ENCODE measurements at places on chromosomes 1 and 21.

DNA sequence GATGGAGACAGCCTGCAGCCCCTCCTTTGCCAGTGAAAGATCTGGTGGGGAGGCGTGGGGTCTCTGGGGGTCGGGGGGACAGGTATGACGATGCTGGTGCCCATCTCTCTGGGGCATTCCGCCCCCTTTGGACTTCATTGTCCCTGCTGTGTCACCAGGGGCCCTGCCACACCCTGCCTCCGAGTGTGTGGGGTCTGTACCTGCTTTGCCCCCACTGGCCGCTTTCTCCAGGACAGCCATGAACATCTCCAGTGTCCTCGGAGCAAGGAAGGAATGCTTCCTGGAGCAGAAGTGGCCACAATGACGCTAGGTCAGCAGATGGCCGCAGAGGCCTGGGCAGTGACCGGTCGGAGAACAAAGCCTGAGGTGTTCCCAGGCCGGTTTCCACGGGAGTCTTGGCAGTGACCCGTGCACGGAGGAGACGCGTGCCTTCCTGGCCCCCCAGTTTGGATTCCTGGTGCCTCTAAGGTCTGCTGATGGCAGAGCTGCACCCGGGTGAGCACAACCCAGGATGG, 18.6 kb upstream of the TRAPPC10 start:
- no peak for DNase-seq

- DNase-seq, result no peak
These were observed 25.5 kb upstream of the SEC16B start for GRCh38 chr1:177995369-177995768.

DNA sequence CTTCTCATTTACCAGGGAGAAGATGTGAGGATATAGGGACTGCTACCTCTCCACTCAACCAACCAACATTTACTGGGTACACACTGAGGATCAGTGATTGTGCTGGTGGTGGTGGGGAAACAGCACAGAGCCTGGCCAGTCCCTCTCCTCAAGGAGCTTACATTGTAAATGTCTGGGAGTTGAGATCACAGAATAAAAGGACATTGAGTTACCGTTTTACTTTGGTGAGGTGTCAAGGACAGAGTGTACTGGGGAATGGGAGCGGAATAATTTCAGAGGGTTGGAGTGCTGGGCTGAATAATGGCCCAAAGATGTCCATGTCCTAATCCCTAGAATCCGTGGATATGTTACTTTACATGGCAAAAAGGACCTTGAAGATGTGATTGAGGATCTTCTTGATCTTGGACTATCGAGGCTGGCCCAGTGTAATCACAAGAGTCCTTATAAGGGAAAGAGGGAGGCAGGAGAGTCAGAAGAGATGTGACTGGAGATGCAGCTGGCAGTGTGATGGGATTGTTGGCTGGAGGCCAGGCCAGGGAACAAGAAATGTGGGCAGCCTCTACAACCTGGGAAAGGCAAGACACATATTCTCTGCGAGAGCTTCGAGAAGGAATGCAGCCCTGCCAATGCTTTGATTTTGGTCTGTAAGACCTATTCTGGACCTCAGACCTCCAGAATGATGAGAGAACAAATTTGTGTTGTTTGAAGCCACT, 26.6 kb upstream of the RWDD3 start:
- DNase-seq, result no peak

GRCh38 chr1:115168026-115168425, 78.7 kb upstream of the TSPAN2 start:
- DNase-seq, result no peak

- no peak for DNase-seq
These were observed 88.2 kb downstream of the NFIA start for GRCh38 chr1:61170328-61171238.

- no peak for DNase-seq
These were observed 4.9 kb downstream of the PRKAB2 start for GRCh38 chr1:147167365-147167764.

DNA sequence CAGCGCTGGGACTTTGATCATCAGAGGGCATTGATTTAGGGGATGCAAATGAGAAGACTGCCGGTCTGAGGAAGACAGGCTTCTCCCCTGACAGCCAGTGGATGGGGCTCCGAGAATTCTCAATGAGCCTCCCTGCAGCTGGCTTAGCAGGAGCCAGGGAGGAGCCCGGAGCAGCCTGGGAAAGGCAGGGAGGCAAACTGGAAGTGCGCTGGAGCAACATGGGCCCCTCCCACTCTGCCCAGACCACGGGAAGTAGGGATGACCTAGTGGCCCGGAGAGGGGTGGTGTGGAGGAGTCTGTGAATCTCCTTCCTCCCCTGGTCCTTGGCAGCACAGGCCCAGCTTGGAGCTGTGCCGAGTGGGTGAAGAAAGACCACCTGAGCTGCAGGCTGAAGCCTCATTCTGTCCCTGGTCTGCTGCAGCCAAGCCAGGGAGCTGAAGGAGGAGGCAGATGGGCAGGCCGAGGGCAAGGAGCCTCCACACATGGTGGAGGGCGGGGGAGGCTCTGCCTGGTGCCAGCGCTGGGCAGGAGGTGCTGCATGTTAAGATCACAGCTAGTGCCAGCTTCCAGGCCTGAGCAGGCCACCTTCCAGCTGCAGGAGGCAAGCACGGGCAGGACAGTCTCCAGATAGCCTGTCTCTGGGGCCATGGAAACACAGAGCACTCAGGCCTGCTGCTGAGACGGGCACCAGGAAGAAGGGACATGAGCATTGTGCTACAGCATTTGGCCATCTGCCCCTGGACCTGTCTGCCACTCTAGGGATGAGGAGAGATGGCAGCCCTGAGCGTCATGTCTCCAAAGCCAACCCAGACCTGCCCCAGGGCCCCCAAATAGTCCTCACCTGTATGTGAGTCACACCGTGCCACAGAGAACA, 12.2 kb upstream of the CLSTN1 start:
- DNase-seq, result no peak

DNA sequence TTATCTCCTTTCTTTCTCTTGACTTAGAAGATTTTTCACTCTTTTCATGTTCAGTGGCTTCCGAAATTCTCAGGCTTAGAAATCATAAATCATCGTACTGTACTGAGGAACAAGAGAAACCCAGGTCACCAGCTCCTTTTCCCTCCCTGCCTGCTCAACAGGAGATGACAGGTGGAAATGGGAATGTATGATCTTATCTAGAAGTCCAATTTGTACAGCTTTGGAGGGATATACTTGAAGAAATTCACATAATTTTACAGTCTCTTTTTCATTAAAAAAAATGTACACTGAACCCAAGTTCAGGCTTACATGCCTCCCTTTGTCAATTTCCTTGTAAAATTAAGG, 11.7 kb downstream of the EVA1C start:
- no peak for DNase-seq

GRCh38 chr1:97245682-97246081, 524.1 kb downstream of the PTBP2 start:
- no peak for DNase-seq

- peak; percentile 57 for DNase-seq
These were observed 122.8 kb upstream of the RAB4A start for GRCh38 chr1:229148041-229148671.

DNA sequence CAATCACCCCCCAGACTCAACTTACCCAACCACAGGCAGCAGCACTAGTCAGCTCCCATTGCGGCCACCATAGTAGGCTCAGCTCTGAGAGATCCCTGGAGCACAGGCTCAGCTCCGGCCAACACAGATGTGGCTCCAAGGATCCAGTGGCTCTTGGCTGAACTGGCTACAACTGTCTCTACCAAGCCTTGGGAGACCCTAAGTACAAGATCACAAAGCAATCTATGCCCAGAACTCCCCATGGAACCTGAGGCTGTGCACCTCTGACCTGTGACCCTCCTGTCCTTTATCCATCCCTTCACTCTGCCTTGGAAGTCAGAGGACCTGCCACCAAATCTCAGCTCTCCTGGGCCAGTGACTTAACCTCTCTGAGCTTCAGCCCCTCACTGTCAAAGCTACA, 61.8 kb upstream of the GJB5 start:
- no peak for DNase-seq

GRCh38 chr1:182643699-182644098, 39.5 kb upstream of the RGS16 start:
- DNase-seq, result no peak

DNA sequence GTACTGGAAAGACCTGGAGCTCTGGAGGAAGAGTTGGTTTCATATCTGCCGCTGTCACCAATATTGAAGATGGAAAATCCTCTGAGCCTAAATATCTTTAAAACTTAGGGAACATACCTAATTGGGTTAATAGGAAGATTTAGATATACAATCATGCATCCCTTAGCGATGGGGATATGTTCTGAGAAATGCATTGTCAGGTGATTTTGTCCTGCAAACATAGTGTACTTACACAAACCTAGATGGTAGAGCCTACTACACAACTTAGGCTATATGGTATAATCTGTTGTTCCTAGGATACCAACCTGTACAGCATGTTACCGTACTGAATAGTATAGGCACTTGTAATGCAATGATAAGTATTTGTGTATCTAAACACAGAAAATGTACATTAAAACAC, 22.5 kb downstream of the YTHDF2 start:
- no peak for DNase-seq

- no peak for DNase-seq
These were observed 33.1 kb upstream of the SLAMF9 start for GRCh38 chr1:159987186-159987585.

- DNase-seq, result no peak
These were observed 81.4 kb downstream of the CYYR1 start for GRCh38 chr21:26491663-26492062.

- peak; percentile 25 for DNase-seq
These were observed 50.7 kb downstream of the KLHDC7A start for GRCh38 chr1:18531503-18531845.

- DNase-seq, result no peak
These were observed 5.9 kb downstream of the CLCA2 start for GRCh38 chr1:86429835-86430234.

DNA sequence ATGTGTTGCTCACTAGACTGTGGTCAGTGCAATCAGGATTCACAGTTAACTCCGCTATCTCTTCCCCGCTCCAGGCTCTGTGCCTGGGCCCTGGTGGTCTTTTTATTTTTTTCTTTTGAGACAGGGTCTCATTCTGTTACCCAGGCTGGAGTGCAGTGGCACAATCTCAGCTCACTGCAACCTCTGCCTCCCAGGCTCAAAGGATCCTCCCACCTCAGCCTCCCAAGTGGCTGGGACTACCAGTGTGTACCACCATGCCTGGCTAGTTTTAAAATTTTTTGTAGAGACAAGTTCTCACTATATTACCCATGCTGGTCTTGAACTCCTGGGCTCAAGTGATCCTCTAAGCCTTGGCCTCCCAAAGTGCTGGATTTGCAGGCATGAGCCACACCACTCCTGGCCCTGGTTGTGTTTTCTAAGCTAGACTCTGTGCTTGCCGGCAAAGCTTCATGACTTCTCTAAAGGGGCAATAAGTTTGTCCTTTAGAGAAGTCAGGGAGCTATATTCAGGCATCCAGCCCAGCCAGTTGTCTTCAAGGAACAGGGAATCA, 1.4 kb downstream of the RCSD1 start:
- no peak for DNase-seq

GRCh38 chr1:152252157-152252556, 28.2 kb upstream of the HRNR start:
- no peak for DNase-seq

GRCh38 chr1:216723274-216723780, at the start of gene ESRRG:
TSS of gene ESRRG (minus strand) at chr1:216723429. CDS start at chr1:216723299, 130 bp downstream.
- peak; percentile 52 for DNase-seq

DNA sequence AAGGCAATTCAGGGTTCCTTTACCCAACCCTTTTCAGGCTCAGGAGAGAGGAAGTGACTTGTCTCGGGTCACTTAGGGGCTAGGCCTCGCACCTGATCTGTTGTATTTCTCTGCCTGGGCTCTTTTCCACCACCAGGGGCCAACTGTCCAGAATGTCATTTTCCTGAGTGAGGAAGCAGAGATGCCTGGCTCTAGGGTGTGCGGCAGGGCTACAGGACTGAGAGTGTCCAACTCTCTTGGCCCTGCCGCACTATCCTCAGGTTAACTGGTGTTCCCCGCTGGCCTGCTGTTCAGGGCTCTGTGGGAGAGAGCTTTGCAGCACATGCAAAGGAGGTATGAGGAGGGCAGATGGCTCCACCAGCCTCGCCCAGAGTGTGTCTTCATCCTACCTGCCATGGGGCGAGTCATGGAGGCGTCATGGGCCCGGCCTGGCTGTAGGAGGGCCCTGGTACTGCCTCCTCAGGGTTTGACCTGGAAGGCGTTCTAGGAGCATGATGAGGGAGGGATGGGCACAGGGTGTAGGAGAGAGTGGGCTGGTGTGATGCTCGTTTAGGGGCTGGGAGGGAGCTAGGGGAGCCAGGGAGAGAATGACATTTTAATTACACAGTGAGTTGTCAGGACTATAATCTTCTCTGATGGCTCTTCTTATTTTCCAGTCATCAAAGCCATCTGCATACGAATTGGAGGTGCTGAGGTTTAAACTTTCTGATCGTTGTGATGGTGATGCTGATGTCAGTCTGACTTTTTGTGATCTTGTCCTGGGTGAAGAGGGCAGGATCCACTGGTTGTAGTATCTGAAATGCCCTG, 128.3 kb downstream of the NOS1AP start:
- DNase-seq, result no peak

- DNase-seq, result no peak
These were observed 57.9 kb downstream of the AGPAT3 start for GRCh38 chr21:43922949-43923348.

GRCh38 chr1:41813226-41813625, 105.5 kb downstream of the HIVEP3 start:
- DNase-seq, result no peak

DNA sequence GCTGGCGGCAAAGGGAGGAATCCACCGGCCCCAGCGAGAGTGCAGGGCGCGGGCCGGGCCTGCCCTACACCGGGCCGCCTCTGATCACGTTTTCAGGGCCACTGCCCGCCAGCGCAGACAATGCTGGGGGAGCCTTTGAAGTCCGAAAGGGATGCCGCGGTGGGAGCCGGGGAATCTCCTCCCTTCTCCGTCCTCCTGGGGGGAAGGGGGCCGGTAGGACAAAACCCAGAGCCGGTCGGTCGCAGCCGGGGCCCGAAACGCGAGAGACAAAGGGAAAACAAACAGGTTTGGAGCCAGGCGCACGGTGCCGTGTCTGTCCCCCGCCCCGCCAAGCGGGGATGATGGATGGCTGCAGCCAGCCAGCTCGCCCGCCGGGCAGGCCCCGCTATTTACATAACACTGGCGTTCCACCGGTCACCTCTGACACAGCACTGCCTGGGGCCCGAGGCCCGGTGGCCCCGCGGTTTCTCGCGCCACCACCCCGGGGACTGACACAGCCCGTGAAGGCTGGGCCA, 92.0 kb downstream of the CASZ1 start:
- no peak for DNase-seq

DNA sequence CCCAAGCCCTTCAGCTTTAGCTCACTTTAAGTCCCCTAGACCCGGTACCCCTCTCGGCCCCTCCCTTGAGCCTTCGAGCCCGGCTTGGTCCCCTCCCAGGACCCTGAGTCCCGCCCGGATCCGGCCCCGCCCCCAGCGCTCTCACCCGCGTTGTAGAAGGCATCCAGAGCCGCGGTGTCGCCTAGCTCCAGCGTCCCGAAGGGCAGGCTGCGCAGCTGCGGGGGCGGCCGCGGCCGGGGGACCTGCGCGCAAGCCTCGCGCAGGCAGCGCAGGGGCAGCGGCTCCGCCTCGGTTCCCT, 699 bp downstream of the MAP3K6 start:
- peak; percentile 72 for DNase-seq

GRCh38 chr1:112557385-112557784, 48.6 kb downstream of the WNT2B start:
- DNase-seq, result no peak
